ENCODE measurements at places on chromosomes 7 and 10.

DNA sequence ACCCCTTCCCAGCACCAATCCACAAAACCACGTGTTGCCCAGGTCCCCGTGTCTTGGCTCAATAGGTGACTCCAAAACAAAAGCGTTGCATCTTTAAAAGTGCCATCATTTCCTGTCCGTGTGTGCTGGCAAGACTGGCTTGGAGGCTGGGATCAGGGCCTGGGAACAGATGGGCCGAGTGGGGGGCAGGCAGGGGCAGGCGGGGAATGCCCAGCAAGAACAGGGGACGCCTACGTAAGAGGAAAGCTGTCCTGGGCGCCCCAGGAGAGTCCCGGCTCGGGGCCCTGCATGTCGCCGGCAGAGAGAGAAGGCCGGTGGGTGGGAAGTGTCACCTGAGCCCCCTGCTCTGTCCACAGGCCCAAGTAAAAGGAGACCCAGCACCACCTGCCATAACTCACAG, 86.5 kb downstream of the PAXIP1 start:
- no peak for DNase-seq

GRCh38 chr10:117663750-117664149, 121.2 kb downstream of the EMX2 start:
- DNase-seq, result no peak

GRCh38 chr7:116534790-116535189, 10.0 kb downstream of the CAV1 start:
- no peak for DNase-seq

- DNase-seq, result no peak
Observed at GRCh38 chr7:2253525-2254244, 11.7 kb downstream of the NUDT1 start.

GRCh38 chr7:150895809-150896208, 43.5 kb downstream of the AOC1 start:
- no peak for DNase-seq

DNA sequence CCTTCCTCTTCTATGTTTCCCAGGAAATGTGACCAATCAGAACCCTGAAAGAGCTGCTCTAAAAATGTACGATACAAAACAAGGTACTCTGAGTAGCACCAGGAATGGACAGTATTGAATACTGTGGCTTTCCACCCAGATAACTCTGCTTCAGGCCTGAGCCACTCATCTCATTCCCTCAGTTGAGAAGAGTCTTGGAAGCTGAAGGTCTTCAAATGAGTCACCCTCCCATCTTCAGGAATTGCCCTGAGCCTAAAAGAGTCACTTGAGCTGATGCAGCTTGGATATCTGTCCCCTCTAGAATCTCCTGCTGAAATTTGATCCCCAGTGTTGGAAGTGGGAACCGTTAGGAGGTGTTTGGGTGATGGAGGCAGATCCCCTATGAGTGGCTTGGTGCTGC, 210.4 kb downstream of the DGKI start:
- no peak for DNase-seq

DNA sequence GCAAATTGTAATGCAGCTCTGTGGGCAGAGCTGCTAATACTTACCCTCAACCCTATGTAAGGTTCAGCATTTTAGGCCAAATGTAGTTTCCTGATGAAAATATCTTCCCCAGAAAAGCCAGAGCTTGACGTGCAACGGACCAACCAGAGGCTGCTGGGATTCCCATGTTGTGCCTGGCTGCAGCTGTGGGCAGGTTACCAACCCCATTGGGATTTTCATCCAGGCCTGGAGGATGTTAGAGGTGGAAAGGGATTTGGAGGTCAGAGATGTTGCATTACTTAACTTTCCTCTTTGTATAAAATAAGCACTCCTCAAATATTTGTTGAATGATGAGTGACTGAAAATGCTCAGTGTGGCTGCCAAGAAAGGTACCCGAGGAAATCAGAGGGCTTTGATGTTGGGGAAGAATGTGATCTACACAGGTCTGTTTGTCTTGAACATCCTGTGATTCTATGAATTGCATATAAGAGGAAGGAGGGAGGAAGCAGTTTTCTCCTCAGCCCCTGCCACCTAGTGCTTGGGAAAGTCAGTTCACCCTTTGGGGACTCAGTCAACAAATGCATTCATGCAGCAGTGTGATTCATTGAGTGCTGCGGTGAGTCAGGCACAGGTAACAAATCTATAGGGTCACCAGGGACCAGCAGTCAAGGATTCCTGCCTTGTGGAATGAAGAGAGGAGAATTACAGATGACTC, 487.2 kb downstream of the RPS24 start:
- DNase-seq, result no peak

- no peak for DNase-seq
Observed at GRCh38 chr7:100602889-100603725, 944 bp downstream of the PCOLCE start.

- no peak for DNase-seq
Observed at GRCh38 chr7:339696-340095, 49.7 kb downstream of the FOXL3 start.

GRCh38 chr7:7427363-7427762, 108.3 kb downstream of the COL28A1 start:
- no peak for DNase-seq

DNA sequence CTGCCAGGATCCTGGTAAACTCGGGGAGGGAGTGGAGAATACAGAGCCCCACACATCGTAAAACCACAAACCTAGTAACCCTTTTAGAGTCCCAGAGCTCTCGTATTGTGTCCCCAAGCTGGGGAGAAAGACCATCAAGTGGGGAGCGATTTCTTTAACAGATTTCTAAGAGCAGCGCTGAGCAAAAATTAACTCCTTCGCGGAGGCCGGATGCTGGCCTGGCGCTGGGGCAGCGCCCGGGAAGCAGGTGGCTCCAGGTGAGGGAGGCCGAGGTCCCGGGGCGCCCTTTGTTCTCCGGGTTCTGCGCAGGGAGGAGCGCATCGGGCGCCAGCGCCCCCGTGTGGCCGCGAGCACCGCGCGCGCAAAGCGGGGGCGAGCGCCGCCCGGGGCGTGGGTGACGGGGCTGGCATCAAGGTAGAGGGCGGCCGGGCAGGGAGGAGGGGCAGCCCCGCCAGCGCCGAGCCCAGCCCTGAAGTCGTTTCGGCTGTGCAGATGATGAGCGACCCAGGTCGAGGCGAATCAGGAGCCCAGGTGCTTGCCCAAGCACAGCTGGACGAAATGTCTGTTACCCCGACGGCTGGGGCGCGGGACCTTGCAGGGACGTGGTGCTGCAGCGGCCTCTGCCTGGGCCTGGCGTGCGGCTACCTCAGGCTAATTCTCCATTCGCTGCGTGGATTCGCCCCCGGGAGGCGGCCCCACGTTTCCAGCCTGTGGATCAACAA, 10.4 kb upstream of the FGFR2 start:
- no peak for DNase-seq

GRCh38 chr7:47942132-47942531, 6.1 kb downstream of the PKD1L1 start:
- no peak for DNase-seq

DNA sequence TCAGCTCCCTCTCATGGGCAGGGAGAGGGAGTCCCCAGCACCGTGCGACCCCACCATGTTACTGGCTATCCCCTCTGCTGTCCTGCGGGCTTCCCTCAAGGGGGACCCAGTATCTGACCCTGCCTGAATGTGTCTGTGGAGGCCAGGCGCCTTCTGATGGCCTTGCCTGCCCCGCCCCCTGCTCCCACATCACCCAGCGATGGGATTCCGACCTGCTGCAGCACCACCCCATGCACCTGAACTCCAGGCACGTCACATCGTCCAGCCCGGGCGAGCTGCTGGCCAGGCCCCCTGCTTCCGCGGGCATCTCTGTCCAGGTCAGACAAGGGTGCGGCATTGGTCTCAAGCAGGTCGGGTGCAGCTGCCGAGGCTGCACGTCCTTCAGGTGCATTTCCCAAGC, 19.0 kb downstream of the LRRC27 start:
- DNase-seq, result no peak

- no peak for DNase-seq
Observed at GRCh38 chr10:12540341-12540781, 191.0 kb downstream of the CAMK1D start.

DNA sequence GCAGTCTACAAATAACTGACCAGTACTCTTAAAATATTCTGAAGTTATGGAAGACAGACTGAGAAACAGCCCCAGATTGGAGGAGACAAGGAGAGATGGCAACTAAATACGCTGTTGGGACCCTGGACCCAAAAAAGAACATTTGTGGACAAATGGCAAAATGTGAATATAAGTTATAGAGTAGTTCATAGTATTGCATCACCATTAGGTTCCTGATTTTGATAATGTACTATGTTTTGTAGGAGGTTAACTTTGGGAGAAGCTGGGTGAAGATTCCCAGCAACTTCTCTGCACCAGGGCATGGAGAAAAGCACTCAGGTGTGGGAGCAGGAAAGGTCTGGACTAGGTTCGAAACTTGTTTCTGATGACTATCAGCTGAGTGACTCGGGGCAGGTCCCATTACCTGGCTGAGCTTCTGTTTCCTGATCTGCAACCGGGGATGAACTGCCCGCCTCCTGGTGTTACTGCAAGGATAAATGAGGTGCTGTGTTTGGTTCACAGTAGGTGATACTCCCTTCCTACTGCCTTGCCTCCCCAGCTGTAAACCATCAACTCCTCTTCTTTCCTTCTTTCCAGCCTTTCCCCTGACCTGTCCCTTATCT, 48.2 kb downstream of the EEPD1 start:
- no peak for DNase-seq

DNA sequence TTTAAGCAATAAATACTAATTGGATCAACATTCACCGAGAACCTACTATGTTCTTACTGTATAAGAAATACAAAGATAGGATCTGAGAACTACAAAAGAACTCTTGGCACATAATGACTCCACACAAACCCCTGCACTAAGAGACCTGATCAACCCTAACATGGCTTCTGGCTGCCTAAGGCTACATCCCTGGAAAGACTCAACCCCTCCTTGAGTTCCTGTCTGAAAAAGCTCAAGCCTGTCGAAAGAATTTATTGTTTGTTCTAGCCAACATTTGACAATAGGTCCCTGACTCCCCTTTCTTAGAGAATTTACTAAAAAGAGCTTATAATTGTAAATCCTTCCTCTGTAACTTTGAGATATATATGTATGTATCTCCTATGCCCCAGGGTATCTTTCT, 125.3 kb upstream of the SGCE start:
- DNase-seq, result no peak

GRCh38 chr7:132859199-132859598, 222.7 kb downstream of the CHCHD3 start:
- DNase-seq, result no peak

DNA sequence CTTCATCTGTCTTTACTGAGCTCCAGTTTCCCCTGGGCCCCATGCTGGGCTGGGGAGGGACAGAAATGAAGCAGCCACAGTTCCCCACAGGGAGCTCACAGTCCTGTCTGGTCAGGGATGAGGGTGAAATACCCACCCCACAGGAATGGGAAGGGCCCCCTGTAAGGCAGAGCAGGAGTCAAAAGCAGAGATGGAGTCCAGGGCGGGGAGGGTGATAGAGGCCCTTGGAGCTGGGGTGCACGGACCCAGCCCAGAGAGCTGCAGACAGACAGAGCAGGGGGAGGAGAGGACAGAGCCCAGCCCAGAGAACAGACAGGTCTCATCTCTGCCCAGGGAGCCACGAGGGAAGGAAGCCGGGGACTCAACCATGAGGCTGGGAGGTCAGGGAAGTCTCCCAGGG, 34.9 kb upstream of the ZNF488 start:
- DNase-seq, result no peak

DNA sequence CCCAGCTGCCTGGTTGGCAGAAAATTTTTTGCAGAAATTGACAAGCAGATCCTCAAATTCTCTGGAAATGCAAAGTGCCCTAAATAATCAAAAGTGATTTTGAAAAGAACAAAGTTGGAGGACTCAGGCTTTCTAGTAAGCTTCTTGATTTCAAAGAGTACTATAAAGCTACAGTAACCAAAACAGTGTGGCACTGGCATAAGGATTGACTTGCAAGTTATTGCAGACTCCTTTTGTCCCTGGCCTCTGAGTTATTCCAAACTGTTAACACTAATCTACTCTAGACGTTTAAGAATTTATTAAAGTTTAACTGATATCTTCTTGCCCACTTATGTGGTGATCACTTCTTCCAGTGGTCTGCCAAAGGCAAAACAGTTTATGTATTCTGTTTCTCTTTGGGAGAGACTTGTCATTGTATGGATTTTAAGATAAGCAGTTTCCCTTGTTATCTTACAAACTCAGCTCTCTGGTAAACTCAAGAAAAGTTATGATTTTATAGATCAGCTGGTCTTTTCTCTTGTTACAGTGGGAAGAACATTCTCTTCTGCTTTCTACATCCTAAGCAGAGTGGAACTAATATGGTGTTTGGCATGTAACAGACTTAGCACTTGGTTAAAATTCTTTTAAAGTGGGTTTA, 41.4 kb downstream of the LOXL4 start:
- DNase-seq, result no peak

GRCh38 chr7:143931739-143932138, 3.3 kb upstream of the OR2F2 start:
- no peak for DNase-seq

- DNase-seq, result no peak
Observed at GRCh38 chr10:78290131-78290750, 256.6 kb downstream of the RPS24 start.

GRCh38 chr10:52249850-52250395, 64.2 kb upstream of the DKK1 start:
- DNase-seq, result no peak

- no peak for DNase-seq
Observed at GRCh38 chr7:101265622-101266516, 21.0 kb upstream of the FIS1 start.

GRCh38 chr7:31679574-31680305, 7.3 kb upstream of the PPP1R17 start:
- no peak for DNase-seq

GRCh38 chr10:53528974-53529373, 756.4 kb upstream of the MBL2 start:
- no peak for DNase-seq

DNA sequence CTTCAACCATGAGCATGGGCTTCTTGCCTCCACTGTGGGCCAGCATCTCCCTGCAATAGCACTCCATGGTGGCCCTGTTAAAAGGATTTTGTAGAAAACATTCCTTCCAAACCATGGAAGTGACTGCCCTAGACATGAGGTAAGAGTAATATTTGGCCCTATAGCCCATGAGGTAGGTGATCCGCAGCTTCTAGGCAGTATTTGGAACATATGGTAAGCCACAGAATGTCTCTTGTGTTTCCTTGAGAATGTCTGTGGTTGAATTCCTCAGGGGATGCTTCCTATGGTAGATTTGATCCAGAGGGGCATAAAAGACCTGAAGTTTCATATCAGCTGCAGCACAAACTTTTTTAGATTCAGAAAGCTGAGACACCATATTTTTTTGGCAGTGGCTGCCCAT, 54.9 kb downstream of the TMEM168 start:
- DNase-seq, result no peak

- no peak for DNase-seq
Observed at GRCh38 chr7:152072421-152072820, 46.9 kb downstream of the GALNT11 start.

GRCh38 chr7:43781726-43782607, 23.5 kb downstream of the BLVRA start:
- DNase-seq, result no peak

DNA sequence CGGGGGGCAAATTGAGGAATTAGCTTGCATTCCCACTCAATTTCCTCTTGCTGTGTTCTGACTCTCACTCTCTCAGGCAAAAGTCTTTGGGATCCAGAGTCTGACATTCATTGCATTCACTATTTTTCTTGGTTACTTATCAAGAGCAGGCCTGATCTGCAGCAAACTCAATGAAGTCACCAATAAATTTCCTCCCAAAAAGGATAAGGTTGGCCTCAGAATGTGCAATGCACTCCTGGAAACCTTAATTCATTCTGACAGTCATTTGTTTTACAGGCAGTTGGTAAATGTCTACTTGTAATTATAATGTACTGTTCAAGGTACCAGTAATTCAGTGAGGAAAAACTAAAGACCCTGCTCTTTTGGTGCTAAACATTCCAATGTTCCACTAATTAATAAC, 6.3 kb upstream of the DGKI start:
- DNase-seq, result no peak

- no peak for DNase-seq
Observed at GRCh38 chr10:133139551-133140065, 20.4 kb upstream of the KNDC1 start.

All from stimulated activated CD4-positive, alpha-beta T cell treated with anti-CD3 and anti-CD28 coated beads, Interleukin-1b, Interleukin-23, amount 100 ng/mL, for 24 hours (primary cell).